Stimulated activated CD8-positive, alpha-beta memory T cell treated with anti-CD3 and anti-CD28 coated beads, Interleukin-15, amount 100 ng/mL, for 1 hour (primary cell): ENCODE measurements at places on chromosomes 16 and 17.

DNA sequence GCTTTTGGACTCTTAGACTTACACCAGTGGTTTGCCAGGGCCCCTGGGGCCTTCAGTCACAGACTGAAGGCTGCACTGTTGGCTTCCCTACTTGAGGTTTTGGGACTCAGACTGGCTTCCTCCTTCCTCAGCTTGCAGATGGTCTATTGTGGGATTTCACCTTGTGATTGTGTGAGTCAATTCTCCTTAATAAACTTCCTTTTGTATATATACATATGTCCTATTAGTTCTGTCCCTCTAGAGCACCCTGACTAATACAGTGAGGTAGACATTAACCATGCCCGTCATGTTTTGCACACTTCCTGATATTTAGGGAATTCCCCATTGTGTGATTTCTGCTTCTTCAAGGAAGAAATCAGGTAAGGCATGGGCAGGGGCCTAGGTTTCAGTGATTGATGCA, 147.8 kb upstream of the CA10 start:
- no peak for DNase-seq

- no peak for DNase-seq
Measured at GRCh38 chr17:72782985-72783701, 309.3 kb downstream of the SLC39A11 start.

DNA sequence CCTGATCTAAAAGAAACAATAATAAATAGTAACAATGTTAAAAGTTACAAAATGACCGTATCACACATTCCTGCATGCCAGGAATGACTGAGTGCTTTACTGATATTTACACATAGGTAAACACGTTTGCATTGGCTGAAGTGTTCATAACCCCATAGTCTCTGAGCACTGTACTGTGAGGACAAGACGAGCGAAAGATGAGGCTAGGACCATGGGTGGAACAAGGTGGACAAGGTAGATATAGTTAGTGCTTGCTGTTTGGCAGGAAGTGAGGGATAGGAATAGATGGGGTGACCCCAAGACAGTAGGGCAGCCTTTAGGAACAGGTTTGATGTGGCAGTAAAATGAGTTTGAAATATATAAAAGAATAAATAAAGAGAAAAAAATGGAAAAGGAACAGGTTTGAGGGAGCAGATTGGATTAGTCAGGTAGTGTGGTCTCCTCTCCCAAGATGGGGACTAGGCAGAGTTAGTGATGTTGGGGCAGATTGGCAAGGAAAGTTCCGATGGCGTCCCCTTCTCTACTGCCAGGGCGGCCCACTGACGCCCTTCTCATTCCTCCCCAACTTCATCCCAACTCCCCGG, 452 bp upstream of the E2F4 start:
- no peak for DNase-seq

DNA sequence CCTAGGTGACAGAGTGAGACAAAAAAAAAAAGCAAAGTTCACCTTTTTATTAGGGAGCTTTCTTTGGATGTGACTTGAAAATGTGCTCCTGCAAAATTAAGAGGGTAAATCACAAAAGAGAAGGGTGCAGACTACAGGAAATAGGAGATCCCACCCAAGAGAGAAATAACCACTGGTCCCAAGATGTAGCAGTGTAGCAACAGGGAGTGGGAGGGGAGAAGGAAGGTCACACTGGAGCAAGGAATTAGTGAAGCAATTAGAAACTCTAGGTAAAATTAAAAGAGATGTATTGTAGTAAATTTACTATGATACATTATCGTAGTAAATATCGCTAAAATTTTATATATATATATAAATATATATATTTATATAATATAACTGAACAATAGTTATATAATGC, 12.3 kb upstream of the SPN start:
- no peak for DNase-seq

DNA sequence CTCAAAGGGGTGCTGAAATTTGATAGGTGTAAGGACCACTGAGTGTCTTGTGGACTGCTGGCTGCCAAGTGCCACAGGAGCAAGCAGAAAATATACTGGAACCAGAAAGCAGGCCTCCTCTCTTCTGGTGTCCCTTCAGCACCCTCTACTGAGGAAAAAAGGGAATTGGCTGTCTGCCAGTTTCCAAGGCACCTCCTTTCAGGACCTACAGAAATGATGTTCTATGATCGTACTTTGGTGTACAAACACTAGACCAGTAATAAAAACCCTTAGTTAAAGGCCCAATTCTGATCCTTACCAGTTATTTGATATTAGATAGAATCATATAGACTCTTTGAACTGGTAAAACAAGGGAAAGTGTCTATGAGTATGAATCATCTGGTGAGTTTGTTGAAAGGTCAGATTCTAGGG, 35.8 kb upstream of the BCAS3 start:
- DNase-seq: peak; percentile 13

GRCh38 chr16:11071829-11072228, 127.5 kb downstream of the CLEC16A start:
- DNase-seq: no peak

DNA sequence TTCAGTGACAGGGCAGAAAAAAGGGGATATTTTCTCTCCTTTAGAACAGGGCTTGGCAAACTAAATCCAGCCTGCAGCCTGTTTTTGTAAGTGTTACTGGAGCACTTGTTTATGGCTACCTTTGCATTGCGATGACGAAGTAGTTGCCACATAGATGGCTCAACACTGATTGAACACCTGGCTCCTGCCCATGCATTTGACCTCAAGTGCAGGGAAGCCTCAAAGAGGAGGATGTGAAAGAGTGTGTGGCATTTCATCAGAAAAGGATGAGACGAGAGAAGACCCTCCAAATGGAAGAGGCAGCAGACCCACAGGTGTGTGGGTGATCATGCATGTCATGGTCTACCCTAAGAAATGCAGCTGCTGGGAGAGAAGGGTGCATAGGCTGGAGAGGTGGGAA, 32.7 kb upstream of the IRX5 start:
- no peak for DNase-seq

DNA sequence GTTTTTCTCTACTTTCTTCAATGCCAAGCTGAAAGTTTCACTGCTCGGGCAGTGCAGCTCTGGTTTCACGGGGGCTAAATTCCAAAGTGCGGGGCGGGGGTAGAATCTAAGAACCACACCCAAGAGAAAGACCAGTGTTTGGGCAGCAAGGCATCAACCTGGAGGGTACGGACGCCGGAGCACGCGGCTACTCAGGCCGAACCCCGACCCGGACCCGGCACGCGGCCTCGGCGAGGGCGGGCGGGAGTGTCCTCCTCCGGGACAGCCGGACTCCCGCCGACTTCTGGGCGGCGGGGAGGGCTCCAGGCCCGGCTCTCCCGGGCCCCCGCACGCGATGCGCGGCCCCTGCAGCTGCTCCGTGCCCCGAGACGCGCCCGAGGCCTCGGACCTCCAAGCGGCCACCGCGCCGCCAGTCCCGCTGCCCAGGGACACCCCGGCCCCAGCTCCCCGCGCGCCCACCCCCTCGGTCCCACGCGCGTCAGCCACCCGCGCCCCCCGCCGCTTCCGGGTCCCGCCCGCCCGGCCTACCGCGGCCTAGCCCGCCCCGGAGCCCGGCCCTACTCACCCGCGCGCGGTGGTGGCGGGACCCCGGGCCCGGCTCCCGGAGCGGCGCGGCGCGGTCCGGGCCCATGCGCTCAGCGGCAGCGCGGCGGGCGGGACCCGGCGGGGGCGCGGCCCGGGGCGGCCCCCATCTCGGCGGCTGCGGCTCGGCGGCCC, 561 bp downstream of the AXIN1 start:
- DNase-seq: no peak

DNA sequence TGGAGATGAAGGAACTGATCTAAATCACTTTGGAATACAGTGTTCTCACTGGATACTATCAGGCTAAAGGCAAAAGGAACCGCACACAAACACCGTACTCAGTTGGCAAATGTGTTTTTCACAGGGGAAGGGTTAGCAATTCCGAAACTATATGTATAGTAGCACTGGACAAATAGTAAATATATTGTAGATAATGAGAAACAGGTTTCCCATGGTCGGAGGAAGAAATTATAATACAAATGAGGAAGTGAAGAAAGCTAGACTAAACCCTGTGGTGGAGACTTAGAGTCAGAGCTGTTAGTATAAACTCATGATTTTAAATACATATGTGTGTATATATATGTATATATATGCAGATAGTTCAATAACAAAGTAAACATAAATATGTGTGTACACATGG, 414.1 kb upstream of the SALL1 start:
- DNase-seq: no peak

DNA sequence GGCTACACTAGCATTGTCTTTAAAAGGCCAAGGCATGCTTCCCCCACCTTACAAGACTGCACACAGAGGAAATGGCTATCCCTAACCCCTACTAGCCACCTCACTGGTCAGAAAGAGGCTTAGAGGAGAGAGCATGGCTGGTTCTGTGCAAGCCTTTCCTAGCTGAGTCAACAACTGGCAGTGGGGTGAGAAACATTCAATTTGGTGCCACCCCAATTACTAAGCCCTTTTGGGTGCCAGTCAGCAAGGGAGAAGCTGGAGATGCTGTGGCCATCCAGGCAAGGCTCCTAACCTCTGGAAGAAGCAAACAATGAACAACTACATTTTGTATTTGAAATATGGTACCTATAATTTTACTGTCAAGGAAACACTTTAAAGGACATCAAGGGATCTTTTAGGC, 4.7 kb upstream of the KAT7 start:
- no peak for DNase-seq

- no peak for DNase-seq
Measured at GRCh38 chr16:27332105-27332504, 18.3 kb downstream of the IL4R start.

DNA sequence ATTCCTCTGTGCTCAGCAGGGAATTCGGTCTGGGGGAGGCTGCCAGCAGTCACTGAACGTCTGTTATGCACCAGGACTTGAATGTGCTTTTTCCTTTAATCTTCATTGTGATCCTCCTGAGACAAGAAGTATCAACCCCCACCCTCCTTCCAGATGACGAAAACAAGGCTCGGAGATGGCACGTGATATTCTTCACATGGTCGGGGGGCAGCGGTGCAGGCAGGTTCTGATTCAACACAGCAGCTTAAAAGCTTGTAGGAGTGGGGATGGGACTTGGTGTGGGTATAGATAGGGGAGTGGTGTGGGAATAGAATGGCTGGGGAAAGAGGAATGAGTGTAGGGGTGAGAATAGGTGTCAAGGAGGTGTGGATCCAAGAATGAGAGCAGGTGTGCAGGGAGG, 6.4 kb downstream of the NECAB2 start:
- DNase-seq: no peak

- no peak for DNase-seq
Measured at GRCh38 chr17:72064606-72065193, 56.1 kb upstream of the SOX9 start.

DNA sequence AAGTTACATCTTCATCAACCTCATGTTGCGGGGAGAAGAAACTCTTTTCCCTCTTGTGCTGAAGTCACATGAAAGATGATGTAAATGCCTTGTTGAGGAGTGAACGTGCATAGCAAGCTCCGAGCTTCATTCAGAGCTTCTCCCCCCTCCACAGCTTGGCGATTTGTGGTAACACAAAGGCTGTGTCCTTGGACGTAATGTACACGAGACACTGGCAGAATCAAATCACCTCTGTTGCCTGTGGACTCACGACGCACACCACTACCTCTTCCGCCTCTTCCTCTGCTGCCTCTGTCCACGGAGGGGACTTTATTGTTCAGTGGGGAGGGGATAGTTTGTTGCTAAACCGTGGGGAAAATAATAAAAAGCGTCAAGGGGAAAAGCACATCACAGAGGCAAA, 54.9 kb upstream of the CHMP6 start:
- no peak for DNase-seq

DNA sequence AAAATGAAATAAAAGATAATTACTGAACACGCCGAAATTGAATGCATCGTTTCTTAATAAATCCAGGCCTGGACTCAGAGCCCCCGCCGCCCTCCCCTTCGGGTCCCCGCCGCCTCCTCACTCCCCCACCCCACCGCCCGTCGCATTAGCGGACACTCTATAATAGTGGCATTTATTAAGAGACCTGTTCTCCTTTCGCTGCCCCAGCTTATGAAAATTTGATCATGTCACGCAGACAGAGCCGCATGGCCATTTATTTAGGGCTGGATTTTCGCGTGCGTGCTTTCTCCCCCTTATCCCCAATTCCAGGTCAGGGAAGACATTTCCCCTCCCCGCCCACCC, 6.3 kb upstream of the HOXB2 start:
- no peak for DNase-seq

DNA sequence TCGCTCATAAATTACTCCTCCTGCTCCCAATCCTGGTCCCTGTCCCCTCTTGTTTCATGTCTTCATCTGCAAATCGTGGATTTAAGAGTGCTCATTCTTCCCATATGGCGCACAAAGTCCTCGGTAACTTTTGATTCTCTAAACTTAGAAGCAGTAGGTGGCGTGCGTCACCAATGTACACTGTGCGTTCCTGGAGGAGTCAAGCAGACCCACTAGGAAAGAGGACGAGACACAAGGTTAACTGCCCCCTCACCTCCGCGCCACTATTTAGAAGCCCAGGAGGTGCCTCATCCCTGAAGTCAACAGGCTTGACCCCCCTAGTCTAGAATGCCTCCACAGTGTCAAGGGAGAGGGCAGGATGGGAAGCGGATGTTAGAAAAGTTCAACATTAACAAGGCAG, 2.9 kb downstream of the SLC13A5 start:
- no peak for DNase-seq

GRCh38 chr16:10013774-10014173, 168.5 kb downstream of the GRIN2A start:
- no peak for DNase-seq

DNA sequence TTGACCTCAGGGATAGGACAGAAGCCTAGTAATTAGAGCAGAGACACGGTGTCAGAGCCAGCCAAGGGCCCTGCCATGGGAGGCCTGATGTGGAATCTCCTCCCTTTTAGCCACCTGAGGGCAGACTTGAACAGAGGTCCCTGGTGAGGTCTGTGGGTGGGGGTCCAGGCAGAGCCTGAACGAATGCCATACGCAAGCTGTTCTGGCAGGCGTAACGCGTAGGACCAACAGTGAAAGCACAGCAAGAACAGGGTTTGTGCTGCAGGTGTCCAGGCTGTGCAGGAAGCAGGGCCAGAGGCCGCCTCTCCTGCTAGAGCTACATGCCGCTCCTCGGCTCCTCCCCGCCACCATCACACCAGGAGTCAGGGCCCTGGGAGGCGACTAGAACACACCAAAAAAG, 81.9 kb upstream of the TBX2 start:
- no peak for DNase-seq

- no peak for DNase-seq
Measured at GRCh38 chr16:17420816-17421215, 49.9 kb downstream of the XYLT1 start.

DNA sequence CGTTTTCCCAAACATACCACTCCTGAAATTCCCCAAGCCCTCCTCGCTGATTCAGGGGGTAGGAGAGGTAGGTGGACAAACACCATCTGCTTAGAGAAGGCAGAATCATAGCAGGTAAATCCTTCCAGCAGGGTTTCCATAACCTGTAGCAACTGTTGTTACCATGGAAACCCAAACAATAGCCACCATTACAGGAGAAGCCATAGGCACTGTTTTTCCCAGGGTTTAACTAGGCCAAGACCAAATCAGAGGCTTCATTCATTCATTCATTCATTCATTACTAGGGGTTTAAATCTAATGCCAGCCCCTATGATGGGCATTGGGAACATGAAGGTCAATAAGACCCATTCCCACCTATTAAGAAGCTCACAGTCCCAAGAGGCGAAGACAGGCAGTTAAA, 25.5 kb upstream of the CIITA start:
- DNase-seq: no peak

- no peak for DNase-seq
Measured at GRCh38 chr16:73523209-73523608, 475.3 kb upstream of the ZFHX3 start.

GRCh38 chr17:49085565-49086315, 46.8 kb upstream of the B4GALNT2 start:
- DNase-seq: no peak
